Activated CD4-positive, alpha-beta T cell treated with anti-CD3 and anti-CD28 coated beads for 1 hour (primary cell): ENCODE measurements at places on chromosomes 12 and 14.

GRCh38 chr12:131163189-131163738 is 209.6 kb downstream of the ADGRD1 start:
- no peak for DNase-seq

- DNase-seq, result no peak
Observed at GRCh38 chr14:21334202-21334906, 49.5 kb downstream of the SUPT16H start.

DNA sequence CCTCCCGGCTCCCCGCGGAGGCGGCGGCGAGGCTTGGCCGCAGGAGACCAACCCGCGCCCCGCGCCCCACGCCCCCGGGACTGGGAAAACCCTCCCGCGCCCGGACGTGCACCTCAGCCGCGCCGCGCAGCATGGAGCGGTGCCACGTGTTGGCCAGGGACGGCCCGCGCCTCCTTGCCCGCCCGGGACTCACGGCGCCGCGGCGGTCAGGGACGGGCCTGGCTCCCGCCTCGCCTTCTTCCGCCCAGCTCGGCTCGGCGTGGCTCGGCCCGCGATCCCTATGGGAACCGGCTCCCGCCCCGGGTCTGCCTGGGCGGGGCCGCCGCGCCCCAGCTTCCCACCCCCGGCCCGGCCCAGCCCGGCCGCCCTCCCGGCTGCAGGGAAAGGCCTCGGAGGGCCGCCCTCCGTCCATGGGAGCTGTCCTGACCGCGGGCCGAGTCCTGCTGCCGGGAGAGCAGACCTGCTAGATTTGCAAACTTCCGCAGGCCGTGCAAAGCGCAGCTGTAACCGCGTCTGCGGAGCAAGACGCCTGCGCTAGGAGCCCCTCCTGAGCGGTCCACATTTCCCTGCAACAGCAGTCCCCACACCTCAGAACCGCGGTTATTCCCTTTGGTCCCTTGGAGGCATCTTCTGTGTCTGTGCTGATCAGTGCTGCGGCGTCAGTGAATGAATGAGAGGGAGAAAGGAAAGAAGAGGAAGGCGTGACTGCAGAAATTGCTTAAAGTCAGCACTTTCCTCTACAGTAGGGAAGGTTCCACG is at the start of gene CDKL1:
TSS of gene CDKL1 (minus strand) at position 251 of the 759 bp plus-strand sequence. CDS start 1,013 bp downstream, outside the sequence.
- DNase-seq, result peak; percentile 15

GRCh38 chr14:68695326-68695768 is 97.5 kb downstream of the ZFP36L1 start:
- no peak for DNase-seq

DNA sequence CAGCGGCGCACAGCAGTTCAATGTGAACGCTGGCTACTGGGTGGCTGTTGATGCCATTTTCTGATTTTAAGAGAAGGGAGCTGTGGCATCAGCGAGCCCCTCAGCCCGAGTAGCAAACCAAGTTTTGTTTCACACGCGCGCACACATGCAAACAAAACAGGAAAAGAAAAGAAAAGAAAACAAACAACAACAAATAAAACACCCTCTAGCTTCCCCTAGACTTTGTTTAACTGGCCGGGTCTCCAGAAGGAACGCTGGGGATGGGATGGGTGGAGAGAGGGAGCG is 540 bp downstream of the PAX9 start:
- no peak for DNase-seq

GRCh38 chr12:128727999-128728398 is 95.8 kb downstream of the SLC15A4 start:
- no peak for DNase-seq

- no peak for DNase-seq
Observed at GRCh38 chr12:109440851-109441490, 36.1 kb downstream of the KCTD10 start.

DNA sequence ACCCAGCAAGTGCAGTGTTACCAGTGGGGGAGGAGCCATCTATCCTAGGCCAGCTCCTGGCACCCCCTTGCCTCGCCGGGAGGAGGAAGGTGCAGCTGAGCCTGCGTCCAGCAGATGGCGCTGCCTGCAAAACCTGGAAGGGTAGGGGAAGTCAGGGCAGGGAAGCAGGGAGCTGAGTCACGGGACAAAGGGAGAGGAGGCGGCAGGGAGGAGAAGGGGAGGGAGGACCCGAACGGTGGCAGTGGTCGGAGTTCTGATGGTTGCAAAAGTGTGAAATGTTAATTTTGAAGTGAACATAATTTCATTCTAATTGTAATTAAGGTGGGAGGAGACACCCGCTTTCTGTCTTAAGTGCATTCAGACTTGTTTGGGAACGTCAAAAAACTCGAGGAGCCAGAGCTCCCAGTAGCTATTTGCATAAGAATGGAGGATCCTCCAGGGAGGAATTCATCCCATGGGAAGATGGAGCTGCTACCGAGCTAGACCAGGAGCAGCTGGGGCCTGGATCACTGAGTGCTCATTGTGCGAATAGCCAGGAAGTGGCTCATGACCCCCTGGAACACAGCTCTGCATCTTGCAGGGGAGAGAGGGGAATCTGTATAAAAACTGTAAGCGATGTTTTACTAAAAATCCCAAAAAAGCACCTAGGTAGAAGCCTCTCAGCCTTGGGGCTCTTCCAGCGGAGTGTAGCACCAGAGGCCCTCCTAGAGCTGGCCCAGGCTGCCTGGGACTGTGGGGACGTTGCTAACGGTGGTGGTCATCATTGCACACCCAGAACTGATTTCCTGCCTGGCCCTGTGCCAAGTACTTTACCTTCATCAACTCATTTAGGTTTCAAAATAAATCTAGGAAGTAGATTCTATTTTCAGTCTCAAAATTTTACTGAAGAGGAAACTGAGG is 59.5 kb downstream of the EMP1 start:
- DNase-seq, result peak; percentile 51

DNA sequence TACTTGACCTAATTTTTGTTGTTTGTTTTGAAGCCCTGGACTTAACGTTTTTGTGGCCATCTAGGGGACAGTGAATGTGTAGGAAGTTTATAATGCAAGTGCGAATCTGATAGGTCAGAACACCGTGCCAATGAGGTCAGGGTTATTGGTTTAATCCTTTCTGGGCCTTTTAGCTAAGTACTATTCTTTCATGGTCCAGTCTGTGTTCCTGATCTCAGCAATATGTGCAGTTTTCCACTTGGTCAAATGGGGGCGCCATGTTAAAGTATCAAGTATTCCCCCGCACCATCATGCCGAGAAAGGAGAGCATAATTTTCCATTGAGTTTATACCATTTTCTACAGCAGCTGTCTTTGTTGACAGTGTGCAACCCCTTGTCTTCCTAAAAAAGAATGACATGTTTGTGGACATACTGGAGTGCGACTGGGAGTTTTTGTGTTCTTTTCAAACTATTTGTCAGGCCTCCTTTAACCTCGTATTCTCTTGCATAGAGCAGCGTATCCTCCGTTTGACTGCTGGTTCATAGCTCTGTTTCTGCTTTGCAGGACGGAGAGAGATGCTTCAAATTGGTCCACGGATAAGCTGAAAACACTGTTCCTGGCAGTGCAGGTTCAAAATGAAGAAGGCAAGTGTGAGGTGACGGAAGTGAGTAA is 1.3 kb downstream of the AHSA1 start:
- peak; percentile 22 for DNase-seq

DNA sequence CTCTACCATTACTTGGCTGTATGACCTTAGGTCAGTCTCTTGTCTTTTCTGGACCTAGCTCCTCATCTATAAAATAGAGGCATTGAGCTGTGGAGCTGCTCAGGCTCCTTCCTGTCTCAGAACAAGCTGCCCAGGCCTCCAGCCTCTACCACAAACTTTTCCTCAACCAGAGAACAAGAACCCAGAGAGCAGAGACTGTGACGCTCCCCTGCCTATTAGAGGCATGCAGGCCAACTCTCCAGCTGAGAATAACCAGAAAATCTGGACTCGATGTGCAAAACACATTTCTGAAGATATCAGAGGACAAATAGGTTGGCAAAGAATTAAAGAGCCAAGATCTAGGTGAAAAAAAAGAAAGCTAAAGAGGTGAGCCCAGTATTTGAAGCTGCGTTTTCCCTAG is 17.8 kb upstream of the PNMA1 start:
- no peak for DNase-seq

GRCh38 chr14:31926652-31927347 is 150.3 kb upstream of the ARHGAP5 start:
- no peak for DNase-seq

GRCh38 chr14:100010679-100011078 is 54.5 kb upstream of the EVL start:
- no peak for DNase-seq

DNA sequence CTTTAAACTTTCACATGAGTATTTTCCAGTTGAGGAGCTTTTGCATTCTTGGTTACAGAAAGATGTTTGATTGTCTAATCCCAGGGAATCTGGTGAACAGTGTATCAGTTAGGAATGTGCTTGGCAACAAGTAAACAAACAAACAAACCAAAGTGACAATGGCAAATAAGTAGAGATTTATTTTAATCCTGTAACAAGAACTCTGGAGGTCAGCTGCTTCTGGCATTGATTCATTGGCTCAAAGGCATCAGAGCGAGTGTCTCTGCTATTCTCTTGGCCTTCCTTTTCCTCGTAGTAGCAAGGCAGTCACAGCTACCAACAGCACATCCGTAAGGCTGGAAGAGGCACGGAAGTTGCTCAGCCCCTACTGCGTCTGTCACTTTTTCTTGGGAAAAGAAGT is 37.2 kb downstream of the CRADD start:
- no peak for DNase-seq

DNA sequence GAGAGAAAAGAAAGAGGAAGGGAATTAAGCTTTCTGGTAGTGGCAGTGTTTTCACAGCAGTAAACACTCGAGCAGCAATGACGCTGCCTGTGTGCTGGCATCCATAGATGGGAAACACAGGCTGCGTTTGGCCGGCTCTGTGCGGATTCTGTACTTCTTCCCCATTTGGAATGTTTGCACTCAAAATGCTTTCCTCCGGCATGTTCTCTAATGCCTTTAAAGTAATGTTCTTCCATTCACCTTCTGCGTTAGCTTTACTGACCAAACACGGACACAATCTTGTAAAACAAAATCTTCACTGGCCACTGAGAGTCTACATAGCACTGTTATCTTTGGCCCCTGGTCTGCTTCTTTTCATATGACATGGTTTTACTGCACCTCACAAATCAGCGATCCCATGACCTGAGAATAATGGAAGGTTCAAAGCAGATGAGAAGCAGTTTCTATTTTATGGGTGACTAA is 31.4 kb downstream of the DCP1B start:
- DNase-seq, result no peak

DNA sequence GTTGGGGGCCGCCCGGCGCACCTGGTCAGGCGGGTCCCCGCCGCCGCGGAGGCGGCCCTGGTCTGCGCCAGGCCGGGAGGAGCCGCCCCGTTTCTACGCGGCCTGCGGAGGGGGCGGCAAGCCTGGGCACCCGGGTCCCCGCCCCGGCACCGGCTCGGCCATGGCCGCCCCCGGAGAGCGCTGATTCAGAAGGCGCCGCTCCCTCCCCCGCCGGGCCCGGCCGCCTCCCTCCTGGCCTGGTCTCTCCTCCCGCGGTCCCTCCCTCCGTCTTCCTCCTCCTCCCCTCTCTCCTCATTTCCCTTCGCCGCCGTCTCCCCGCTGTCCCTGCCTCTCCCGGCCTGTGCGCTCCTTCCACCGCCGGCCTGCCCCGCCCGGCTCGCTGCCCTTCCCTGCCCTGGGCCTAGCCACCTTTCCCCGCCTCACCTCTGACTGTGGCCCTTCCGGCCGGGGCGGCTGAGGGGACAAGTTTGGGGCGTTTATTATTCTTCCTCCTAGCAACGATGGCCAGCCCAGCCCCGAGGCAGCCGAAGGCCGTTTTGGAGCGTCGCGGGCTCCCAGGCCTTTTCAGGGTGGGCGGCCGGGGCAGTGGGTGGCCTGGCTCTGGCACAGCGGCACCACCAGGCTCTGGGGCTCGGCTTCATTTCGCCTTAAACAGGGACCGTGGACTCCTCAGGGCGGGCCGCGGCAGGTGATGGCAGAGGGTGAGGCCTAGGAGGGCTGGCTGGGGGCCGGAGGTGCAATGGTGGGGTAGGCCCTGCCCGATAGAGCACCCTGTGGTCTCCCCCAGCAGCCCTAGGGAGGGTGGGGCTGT is 768 bp downstream of the CEP170B start:
- DNase-seq, result no peak

DNA sequence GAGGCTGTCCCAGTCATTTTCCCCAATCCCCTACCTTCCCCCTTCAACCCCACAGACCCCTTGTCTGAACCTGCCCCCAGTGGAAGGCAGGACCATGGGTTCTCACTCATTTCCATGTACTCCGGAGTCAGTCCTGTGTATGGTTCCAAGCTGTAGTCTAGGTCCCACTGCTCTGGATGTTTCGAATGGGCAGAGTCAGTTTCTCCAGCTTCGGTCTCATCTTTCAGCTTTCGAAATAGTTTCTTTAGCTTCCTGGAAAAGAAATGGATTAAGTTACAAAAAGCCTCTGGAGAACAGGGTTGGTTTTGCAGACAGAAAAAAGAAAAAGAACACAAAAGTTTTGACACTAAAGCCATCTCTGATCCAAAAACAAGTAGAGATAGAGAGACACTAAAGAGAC is 167.5 kb downstream of the NTF3 start:
- DNase-seq, result no peak

DNA sequence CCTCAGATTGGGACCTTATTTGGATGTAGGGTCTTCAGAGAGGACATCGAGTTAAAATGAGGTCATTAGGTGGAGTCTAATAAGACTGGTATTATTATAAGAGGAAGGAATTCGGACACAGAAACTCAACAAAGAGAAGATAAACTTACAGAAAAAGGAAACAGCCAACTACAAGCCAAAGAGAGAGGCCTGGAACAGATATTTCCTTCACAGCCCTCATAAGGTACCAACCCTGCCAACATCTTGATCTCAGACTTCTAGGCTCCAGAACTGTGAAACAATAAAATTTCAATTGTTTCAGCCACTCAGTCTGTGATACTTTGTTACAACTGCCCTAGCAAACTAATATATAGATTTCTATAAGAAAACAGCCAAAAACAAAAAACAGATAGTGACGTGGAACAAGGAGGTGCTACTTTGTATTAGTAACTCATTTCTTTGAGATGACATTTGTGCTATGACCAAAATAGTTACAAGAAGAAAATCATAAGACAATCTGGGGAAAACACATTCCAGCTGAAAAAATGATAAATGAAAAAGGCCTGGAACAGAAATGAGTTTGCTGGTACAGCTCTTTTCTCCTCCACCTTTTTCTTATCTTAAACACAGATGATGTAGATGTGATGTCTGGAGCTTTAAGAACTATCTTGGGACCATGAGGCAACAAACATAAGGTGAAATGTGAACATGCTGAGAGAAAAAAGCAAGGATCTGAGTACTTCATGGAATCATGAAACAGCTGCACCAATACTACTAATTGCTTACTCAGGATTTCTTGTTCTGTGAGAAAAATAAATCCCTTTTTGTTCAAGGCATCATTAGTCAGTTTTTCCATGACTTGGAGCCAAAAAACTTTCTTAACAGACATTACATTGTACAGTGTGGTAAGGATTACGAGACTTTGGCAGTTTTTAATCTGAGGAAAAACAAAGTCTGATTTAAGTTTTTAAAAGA is 243.2 kb downstream of the ANO6 start:
- no peak for DNase-seq

- DNase-seq, result no peak
Observed at GRCh38 chr14:91925001-91925726, 22.3 kb downstream of the FBLN5 start.
